ENCODE measurements at places on chromosomes 6 and 20.
A peak's percentile ranks its signal among the peaks of the same experiment; 100 is the strongest.

DNA sequence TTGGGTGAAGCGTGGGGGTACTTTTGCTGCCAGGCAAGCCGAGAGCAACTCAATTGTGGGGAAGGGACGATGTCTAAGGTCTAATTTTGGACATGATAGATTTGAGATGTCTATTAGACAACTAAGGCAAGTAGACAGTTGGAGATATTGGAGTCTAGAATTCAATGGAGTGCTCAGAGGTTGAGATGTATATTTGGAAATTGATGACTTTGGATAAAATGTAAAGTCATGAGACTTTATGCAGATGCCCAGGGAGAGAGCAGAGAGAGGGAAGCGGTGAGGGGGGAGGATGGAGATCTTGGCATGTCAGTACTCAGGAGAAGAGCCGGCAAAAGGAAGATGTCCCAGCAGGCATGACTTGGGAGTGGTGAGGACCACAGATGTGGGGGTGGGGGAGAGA lies 6.9 kb downstream of the MYLK2 start:
- DNase-seq, result no peak

DNA sequence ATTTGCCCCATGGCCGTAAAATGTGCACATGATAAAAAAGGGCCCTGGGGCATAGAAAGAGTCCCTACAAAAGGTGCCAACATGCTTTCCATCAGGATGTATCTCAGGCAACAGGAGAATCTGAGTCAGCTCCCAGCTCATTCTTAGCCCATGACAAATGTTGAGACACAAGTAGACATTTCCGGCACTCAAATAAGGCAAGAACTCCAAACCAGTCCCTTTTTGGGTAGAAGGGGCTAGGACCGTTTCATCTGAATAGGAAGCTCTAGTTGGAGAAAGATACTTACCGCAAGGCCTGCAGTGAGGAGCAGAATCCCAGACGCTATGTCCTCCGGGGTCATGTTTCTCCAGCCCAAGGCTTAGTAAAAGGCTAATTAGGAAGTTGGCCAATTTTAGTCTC lies 261.0 kb upstream of the RIN2 start:
- no peak for DNase-seq

- DNase-seq, result no peak
Observed at GRCh38 chr20:16040742-16041141, 532.5 kb downstream of the KIF16B start.

DNA sequence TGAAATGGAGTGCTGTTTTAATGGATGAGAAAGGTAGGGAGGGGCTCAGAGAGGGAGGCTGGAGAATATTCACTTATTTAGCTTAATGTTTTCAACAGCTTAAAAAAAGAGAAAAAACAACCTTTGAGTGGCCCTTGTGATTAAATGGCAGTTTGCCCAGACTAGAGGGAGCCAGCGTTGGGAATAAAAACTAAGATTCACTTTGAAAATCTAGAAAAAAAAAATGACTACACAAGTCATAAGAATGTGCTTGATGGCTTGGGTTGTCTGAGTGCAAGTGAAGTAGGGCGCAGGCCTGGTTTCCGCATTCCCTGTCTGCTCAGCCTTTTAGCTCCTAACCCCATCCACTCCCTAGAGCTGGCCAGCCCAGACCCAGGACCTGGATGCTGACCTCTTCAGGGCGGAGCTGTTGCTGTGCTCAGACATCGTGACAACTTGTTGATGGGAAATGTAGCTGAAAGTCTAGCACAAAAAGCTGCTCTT lies 28.9 kb downstream of the UTRN start:
- no peak for DNase-seq

DNA sequence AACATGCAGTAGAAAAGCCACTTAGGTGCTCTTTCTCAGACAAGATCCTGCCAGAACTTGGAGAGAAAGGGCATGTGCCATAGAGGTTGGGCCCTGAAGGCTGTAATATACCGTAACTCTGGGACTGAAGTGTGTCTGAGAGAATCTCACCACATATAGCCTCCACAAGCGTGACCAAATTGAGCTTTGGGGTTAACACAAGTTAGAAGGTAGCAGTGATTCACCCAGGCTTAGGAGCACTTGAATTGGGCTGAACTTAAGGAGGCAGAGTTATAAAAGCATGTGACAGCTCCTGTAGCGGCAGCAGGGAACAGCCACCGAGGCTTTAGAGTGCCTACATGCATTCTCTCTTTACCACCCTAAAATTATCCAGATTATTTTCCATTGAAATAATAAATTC lies 361.6 kb downstream of the PHF3 start:
- no peak for DNase-seq

- DNase-seq, result no peak
Observed at GRCh38 chr6:37516920-37517405, 17.3 kb upstream of the CCDC167 start.

- DNase-seq, result no peak
Observed at GRCh38 chr6:109595998-109596397, 95.0 kb downstream of the AK9 start.

DNA sequence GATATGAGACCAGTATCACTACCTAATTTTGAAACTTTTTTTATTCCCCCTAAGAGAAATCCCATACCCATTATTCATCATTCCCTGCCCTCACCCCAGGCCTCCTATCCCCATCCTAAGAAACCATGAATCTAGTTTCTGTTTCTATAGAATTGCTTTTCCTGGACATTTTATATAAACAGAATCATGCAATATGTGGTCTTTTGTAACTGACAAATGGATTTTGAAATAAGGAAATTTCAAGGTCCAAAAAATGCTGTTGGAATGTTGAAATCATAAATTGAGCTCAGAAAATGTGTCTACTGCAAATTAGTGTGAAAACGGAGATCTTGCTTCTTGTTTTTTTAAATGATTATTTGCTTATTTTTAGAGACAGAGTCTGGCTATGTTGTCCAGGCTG lies 25.1 kb downstream of the RNF217 start:
- DNase-seq, result no peak

GRCh38 chr6:3868544-3868943 lies 19.4 kb downstream of the FAM50B start:
- no peak for DNase-seq

DNA sequence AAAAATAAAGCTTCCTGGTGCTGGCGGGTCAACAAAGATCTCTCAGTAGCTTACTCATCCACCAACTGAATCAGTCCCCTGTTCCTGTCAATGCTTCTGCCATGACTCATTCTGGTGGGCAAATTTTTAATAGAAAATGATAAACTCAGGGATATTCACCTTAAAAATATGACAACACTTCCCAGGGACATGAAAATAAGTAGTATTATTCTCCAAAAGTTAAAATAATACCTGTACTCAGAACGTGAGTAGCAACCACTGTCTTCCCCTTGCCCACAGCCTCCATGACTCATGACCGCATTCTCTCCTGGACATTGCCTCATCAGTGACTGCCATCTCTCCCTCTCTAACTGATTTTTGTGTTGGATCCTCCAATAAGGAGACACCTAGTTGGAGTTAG lies 552.3 kb downstream of the KIF16B start:
- DNase-seq, result no peak

DNA sequence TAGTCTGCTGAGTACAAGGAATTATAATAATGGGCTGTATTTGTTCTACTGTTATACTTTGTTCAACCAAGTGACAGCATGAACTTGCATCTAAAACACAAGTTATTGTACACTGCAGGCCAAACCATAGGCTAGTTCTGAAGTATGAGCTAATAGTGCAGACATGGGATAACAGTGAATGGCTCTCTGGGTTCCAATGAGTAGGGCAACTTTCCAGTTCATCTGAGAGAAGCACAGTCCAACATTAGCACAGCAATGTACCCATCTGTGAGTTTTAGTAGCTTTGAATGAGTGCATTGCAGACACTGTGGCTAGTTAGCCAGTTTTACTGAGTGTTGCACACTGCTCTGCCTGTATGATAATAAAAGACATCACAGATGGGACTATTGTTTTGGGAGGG lies 56.5 kb upstream of the FUT9 start:
- no peak for DNase-seq

- no peak for DNase-seq
Observed at GRCh38 chr6:84639396-84639795, 125.0 kb downstream of the TBX18 start.

- DNase-seq, result no peak
Observed at GRCh38 chr6:119308991-119309657, 40.4 kb downstream of the MAN1A1 start.

DNA sequence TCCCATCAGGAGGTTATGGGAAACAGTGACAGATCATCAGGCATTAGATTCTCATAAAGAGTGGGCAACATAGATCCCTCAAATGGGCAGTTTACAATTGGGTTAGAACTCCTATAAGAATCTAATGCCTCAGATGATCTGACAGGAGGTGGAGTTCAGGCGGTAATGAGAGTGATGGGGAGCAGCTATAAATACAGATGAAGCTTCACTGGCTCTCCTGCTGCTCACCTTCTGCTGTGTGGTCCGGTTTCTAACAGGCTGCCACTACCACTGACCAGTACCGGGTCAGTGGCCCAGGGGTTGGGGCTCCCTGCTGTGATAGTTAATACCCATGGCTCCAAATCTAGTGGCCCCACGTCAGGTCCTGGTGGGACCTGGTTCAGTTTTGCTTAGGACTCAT lies 135.7 kb downstream of the OR2B2 start:
- no peak for DNase-seq

DNA sequence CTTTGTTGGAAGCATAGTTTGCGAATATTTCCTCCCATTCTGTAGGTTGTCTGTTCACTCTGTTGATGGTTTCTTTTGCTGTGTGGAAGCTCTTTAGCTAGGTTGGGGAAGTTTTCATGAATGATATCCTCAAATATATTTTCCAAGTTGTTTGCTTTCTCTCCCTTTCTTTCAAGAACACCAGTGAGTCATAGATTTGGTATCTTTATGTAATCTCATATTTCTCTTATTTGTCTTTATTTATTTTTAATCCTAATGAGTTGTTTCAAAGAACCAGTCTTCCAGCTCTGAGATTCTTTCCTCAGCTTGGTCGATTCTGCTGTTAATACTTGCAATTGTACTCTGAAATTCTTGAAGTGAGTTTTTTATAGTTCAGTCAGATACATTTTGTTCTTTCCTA lies 628.0 kb upstream of the ID4 start:
- DNase-seq, result no peak

- no peak for DNase-seq
Observed at GRCh38 chr6:139625998-139626975, 251.8 kb upstream of the CITED2 start.

GRCh38 chr6:37331047-37331446 lies 22.7 kb upstream of the RNF8 start:
- DNase-seq, result no peak

- DNase-seq, result no peak
Observed at GRCh38 chr6:166803471-166803870, 152.9 kb downstream of the RNASET2 start.

DNA sequence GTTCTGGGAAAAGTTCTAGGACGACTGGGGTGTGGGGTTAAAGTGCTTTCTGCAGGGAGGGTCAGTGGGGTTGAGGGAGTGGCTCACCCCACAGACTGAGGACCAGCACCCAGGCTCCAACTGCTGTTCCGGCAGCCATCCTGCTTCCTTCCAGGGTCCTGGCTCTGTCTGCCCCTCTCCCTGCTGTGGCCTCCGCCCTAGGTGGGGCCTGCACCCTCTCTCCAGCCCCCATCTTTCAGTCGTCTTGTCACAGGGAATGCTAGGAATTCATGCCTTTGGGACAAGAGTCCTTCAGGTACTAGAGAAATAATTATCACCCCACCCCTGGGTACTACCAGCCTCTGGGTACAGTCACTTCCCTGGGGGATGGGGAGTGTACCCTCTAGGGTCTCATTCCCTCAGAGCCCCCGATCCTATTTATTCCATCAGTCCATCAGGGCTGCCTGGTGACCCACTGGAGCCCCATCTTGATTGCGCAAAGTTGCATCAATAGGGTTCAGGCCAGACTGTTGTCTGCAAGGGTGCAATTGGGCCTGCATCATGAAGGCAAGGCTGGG lies at the start of gene AGER:
AGER (minus strand) TSS at position 170 of the 557 bp plus-strand sequence; CDS start at position 139, 31 bp downstream.
- DNase-seq, result no peak

DNA sequence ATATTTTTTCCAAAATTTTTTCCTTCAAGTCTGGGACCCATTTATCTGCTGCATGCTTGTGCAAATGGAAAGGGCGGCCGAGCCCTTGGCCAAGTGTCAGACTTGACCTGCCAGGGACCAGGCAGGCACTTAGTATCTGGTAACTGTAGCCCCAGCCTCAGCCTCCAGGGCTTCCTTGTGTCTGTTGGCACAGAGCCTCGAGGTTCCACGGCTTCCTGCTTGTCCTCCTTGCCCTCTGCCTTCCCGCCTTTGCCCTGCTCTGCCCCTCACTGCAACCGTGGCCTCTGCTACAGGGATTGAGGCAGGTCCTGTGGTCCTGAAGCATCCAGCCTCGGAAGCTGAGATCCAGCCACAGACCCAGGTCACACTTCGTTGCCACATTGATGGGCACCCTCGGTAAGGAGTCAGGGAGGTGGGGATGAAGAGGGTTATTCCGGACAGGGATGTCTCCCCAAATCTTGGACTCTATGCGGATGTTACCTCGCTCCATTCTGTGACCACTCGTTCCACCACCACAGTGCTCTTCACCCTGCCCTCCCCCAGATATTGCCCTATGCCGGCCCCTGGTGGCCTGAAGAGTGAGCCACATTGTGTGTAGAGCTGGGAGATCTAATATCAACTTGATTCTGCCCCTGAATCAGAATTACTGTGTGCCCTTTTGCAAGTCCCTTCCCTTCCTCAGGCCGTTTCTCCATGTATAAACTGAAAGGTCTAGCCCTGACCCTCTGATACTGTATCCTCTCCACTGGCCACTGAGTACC lies 41.5 kb upstream of the SRF start:
- DNase-seq, result no peak

GRCh38 chr20:1440024-1440423 lies 26.6 kb downstream of the NSFL1C start:
- no peak for DNase-seq

DNA sequence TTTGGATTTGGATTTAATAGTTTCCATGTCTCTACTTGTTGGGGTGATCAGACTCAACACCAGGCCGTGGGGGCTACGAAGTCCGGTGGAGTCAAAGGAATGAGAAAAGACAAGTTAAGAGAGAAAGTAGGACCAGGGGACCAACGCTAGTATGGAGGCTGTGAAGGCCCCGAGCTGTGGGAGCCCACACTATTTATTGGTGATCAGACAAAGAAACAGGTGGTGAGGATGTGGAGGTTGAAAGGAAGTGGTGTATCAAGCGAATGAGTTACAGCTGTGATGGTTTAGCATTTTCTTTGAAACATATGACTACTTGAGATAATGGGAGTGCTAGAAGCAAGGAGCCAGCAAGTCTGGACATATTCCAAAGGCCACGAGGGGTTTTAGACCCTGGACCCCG lies 62.4 kb downstream of the AKAP7 start:
- peak; percentile 28 for DNase-seq

GRCh38 chr20:19737025-19737424 lies 21.0 kb upstream of the RIN2 start:
- no peak for DNase-seq

GRCh38 chr6:163513003-163513402 lies 98.5 kb downstream of the QKI start:
- DNase-seq, result no peak

GRCh38 chr20:23889775-23890187 lies 10.2 kb upstream of the CST5 start:
- DNase-seq, result peak; percentile 62

GRCh38 chr6:50853939-50854338 lies 35.3 kb downstream of the TFAP2B start:
- DNase-seq, result no peak

All from activated T-cell treated with anti-CD3 and anti-CD28 coated beads, Interleukin-2, amount 50 U/mL, for 1 hour (primary cell).